Immature natural killer cell (primary cell): ENCODE measurements at places on chromosomes 5 and 9. TPM values are rescaled to one million over a fixed set of nuclear protein-coding genes. Genes with fewer than 3 reads are reported as not detected.

CMYA5 gene
- polyA plus RNA-seq, result not detected

HTR1A gene
- polyA plus RNA-seq, result not detected

PRUNE2 gene
- 0.11 TPM for polyA plus RNA-seq

MLANA gene
- not detected for polyA plus RNA-seq

DNA sequence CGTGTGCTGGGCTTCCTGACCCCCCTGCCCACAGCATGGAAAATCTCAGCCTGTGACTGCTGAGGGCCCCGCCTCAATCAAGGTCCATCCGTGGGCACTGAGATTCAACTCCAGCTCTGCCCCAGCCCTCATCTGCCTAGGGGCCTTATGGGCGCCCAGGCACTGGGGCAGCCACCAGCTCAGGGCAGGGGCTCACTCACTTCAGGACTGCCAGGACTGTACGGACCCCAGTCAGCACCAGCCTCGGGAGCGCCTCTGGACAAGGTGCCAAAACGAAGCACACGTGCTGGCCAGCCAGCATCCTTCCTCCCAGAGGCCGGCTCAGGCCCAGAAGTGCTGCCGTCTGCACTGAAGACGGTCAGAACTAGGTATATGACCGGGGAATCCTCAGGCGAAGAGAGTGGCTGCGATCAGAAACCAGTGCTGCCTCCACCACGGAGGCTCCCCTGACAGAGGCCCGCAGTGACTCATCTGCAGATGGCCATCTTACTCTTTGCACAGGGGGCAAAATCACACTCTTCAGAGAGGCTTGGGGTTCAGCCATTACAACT lies 19.6 kb downstream of the CLPTM1L start:
- DNase-seq, result no peak
- H3K27me3 ChIP-seq, result peaks cover 2% of the 10 kb centered on the region
- no peak overlapping the region for H3K4me3 ChIP-seq
- H3K4me1 ChIP-seq, result peaks cover 15% of the 10 kb centered on the region
- H3K36me3 ChIP-seq, result peaks cover 48% of the 10 kb centered on the region

GRCh38 chr9:123411636-123412035 lies 55.6 kb downstream of the CRB2 start:
- no peak for DNase-seq
- peaks cover 5% of the 10 kb centered on the region for H3K36me3 ChIP-seq
- no peaks in the 10 kb centered on the region for H3K27me3 ChIP-seq
- no peaks in the 10 kb centered on the region for H3K4me1 ChIP-seq
- H3K27ac ChIP-seq, result no peak overlapping the region

- H3K4me3 ChIP-seq, result no peak overlapping the region
- H3K27me3 ChIP-seq, result peaks cover 4% of the 10 kb centered on the region
- no peaks in the 10 kb centered on the region for H3K4me1 ChIP-seq
- no peak for DNase-seq
Observed at GRCh38 chr5:89232139-89232603, 349.2 kb upstream of the MEF2C start.

- H3K27ac ChIP-seq, result no peak overlapping the region
- no peaks in the 10 kb centered on the region for H3K4me1 ChIP-seq
- no peak overlapping the region for H3K4me3 ChIP-seq
- H3K27me3 ChIP-seq, result peaks cover 2% of the 10 kb centered on the region
Observed at GRCh38 chr5:38681029-38681706, 124.7 kb upstream of the LIFR start.
